ENCODE measurements at places on chromosomes 1 and 21.

- no peak for DNase-seq
Measured at GRCh38 chr1:95039360-95040031, 33.3 kb downstream of the ALG14 start.

DNA sequence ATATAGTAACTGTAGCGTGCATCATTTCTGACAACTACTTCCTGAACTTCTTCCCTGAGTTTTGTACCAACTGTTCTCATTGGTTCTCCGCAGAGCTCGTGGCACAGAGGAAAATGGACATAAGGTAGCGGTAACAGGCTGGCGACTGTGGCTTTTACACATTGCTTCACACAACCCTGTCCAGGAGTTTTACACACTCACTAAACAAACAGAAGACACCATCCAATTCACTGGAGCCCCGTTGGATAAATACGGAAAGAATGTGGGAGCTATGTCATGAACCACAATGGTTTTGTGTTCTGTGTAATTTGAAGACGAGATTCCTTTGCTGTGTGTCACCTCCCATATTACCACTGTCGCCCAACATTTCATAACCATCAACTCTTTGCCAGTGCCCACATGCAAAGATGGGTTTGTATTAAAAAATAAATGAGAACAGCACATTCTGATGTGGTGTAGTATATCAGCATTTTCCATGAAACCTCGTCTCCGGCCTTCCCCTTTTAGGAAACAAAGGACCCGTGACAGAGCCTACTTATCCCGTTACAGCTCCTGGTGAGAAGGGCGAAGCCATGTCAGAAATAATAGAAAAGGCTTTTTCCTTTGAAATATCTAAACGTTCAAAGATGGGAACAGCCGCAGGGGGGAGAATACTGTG is 47.4 kb upstream of the ENAH start:
- DNase-seq, result no peak

- no peak for DNase-seq
Measured at GRCh38 chr1:39045231-39045630, 19.1 kb downstream of the NDUFS5 start.

DNA sequence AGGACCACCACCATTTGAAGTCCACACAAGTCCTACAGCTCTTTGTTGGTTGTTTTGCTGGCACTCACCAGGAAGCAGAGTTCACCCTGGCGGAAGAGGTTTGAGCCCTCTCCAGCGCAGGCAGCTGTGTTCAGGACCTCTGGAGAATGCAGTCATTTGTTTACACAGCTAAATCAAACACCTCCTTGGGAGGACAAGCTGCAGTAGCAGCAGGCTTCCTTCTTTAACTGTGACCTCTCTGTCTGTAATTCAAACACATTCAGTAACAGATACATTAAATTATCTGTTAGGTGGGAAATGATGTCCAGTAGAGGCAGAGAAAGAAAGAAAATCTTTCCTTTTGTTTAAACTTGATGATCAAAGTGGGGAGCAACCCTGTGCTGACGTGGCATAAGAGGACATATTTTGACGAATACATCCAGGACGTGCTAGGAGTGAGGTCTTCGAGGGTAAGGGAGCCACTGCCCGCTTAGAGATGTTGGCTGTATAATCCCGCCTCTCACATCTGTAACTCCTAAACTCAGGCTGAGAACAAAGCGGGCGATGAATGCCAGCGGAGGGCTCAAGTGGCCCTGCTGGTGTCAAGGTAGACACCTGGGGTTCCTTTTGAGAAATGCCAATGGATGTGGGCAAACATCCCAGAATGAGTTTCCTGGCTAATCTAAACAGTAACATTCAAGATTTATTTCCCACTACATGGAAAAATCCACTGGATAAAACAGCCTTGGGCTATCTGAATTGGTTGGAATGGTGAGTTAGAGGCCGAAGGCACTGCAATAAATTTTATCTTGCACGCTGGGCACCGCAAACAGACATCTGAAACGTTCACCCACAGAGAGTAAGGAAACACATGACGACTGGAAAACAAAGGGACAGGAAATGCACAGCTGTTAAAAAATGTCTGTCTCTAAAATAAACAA is 51.7 kb downstream of the ABCA4 start:
- no peak for DNase-seq

DNA sequence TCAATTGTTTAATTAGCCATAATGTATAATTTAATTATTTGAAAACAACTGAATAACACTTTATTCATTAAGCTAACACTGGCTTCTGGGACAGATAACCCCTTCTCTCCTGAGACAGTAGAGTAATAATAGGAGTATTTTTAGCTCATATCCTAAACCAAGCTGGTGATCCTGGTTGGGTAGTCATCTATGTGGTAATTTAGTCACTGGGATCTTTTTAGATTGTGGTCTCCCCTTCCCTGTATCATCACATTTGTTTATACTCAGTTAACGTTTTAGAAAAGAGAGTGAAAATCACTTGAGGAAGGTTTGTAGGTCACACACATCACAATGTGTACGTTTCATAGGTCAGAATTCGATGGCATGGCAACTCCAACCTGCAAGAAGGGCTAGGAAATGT is 1356.6 kb upstream of the ADGRL2 start:
- DNase-seq, result no peak

DNA sequence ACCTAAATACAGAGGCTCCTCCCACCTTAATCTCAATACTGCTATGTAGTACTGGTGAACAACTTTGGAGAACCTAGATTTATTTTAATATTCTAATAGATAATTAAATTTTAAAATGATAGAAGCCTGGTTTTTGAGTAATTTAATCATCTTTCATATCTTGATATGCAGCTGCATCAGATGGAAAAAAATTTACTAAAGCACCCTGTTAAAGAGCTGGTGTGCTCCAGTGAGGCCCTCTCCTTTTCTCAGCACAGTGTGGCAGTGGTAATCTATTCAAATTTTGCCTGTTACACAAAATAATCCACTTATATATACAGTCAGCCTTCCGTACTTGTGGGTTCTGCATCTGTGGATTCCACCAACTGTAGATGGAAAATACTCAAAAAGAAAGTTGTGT is 82.8 kb downstream of the LRRC8C start:
- no peak for DNase-seq

DNA sequence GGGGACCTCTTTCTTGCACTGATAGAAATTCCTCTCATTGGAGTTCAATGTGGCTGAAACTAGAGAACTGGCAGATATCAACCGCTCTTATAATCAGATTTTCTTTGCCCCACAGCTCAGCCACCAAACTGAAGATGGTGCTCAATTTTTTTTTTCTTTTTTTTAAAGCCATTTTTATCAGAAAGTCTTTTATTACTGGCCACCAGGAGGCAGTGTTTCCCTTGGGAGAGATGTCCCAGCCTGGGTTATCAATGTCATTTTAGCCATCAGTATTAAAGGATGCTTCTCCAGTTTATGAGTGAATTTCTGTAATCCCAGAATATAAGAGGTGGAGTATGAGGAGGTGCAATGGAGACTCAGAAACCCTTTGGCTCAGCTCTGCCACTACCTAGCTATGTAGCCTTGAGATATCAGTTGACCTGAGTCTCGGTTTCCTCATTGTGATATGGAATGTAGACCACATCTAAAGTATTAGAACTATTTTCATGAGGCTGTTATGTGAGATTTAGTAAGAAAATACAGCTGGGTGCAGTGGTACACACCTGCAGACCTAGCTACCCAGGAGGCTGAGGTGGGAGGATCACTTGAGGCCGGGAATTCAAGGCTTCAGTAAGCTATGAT is 27.6 kb downstream of the CD244 start:
- DNase-seq, result peak; percentile 74

DNA sequence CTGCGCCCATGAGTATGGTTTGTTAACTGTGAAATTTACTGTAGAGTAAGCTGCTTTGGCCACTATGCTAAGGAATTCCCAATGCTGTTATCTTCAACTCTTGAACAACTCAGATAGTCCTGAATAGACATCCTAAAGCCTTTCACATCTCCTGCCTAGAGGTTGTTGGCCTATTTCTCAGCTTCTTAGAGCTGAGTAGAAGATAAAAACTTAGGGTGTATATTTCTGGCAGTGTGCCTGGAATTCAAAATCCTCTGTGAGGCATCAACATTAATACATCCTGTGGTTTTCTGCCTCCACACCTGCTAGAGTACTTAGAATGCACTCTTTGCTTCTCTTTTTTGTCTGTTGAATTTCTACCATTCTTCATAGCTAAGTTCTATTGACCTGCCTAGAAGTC is 45.8 kb upstream of the RC3H1 start:
- no peak for DNase-seq

DNA sequence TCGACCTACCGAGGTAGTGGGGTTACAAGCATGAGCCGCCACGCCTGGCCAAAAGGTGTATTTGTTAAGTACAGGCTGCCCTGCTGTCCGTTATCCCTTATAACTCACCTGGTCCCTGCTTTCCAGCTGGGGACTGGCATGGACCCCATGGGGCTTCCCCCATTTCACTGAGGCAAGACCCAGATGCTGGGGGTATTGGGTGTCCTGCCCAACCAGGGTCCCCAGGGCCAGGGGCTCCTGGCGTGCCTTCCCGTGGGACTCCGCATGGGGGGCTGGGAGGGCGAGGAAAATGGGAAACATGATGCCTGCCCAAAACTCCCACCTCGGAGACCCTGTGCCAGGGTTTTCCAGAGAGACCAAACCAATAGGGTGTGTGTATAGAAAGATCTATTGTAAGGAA is 64.4 kb downstream of the FAAP20 start:
- DNase-seq, result no peak

DNA sequence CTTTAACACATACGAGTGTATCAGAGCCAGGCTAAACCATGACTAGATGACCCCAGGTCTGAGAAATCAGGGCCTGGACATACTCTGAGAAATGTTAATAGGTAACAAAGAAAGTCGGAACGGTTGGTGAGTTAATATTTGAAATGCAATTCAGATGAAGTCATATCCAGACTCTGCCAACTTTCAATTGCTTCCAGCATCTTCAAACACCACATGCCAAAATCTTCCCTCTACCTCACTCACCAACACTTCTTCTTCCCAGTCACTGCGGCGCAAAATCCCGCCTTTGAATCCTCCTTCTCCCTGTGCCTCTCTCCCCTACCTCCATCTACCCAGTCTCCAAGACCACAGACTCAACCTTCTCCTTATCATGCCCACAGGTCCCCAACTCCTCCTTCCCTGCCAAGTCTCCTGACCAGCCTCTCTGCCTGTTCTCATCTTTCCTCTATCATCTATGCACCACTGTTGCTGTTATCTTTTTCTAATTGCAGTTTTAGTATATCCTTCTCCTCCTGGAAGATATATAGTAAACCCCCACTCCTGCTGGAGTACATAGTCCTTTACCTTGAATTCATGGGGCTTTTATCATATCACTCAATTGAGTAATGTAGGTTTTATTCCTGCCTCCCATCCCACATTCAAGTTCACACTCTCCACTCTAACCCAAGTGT is 41.3 kb downstream of the ZBTB18 start:
- no peak for DNase-seq

DNA sequence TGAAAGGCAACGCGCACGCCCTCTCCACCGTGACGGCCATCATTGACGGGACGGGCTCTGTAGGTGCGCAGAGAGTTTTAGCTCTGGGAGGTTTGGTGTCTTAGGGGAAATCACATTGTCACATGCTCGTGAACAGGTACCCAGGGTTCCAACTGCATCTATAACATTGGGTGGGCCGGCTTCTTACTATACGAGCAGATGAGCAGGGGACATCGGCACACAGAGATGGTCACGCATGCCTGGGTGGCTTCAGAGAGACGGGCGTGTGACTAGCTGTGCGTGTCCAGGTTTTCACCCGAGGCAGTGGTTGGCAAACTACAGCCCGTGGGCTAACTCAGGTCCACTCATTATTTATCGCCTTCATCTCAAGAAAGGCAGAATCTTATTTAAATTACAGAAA is 54.7 kb downstream of the SLC37A1 start:
- no peak for DNase-seq

- DNase-seq, result peak; percentile 58
Measured at GRCh38 chr1:193060938-193061337, 1.5 kb downstream of the RO60 start.

DNA sequence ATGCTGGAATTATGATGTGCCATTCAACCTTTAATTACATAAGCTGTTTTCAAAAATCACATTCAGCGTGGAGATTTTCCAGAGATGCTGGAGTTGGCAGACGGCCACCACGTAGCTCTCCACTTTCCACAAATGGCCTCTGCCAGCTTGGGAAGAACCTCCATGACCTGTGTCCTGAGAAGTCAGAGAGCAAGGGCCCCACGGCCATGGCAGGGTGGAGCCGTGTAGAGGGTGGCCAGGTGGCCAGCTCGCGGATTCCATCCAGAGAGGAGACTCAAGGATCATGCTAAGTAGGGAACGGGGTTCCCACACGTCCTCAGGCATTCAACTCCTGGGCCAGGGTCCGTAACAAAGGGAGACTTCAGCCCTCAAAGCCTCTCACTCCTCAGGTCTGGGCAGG is 1.3 kb upstream of the GALE start:
- no peak for DNase-seq

DNA sequence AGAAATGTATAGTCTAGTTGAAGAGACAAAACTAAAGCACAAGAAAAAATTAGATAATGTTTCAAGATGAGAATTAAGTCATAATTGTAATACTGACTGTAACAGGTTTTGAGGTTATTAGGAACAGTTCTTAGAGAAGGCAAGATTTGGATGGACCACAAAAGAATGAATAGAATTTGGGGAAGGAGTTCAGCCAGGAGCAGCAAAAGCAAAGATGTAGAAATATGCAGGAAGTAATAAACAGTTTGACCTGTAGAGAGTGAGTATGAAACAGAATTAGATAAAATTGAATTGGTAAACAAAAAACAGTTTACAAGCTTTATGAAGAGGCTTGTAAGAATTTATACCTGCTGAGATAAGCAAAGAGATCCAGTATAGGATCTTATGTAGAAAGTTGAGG is 16.3 kb downstream of the VPS45 start:
- no peak for DNase-seq
